IPS-NIHi11 (cell line): ENCODE measurements at places on chromosomes 2 and 18.

DNA sequence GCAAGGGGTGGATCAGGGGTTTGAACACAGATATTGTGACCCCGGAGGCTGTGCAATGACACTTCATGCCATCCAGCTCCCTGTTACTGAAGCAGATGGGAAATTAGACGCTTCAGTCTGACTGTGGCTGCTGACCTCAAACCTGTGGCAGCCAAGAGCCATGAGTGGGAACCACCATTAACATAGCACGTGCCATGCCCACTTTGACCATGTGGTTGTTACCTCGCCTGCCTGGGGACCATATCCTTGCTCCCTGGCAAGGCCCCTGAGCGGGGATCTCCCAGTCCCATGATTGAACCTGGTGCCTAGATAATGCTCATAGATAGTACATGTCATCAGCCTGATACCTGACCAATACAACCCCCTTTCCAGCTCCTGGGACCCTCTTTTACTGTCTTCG lies 68.9 kb downstream of the CYP26B1 start:
- DNase-seq, result no peak

GRCh38 chr2:44087714-44088092 lies 81.0 kb upstream of the PPM1B start:
- no peak for DNase-seq

DNA sequence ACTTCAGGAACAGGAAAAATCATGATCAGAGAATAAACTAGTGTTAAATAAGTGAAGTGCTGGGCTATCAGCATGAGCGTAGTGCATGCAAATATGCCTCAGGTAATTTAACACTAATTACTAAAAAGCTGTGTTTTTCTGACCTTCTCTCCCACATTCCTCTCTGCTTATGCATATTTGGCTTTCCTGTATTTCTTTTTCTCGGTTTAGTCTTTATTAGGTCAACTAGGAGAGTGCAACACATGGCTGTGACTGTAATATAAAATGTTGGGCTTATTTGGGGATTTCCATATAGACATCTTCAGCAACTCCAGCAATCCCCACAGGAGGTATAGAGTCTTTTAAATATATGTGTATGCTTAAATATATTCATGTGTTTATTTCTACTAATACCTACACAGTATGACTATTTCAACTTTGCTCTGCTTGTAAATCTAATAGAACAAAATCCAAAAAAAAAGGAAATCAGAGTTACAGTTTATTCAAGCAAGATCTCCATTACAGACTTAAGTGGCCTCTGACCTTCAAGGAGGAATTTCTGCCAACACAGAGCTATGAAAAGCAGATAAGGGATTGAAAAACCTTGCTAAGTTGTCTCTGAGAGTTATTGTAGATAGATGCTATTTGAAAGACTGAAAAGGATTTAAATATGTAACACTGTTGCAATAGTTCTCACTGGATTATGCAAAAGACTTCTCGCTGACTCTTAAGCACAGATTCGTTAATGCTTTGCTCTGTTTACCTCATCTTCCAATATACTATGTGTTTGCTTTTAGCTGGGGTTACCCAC lies 359.5 kb upstream of the RGPD4 start:
- no peak for DNase-seq

DNA sequence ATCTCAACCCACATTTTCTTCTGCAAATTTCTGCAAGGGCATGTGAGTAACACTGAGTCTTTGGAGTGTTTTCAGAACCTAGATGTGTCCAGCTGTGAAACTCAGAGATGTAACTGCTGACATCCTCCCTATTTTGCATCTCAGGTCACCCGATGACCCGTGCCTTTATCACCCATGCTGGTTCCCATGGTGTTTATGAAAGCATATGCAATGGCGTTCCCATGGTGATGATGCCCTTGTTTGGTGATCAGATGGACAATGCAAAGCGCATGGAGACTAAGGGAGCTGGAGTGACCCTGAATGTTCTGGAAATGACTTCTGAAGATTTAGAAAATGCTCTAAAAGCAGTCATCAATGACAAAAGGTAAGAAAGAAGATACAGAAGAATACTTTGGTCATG lies 8.0 kb downstream of the UGT1A1 start:
- peak; percentile 33 for DNase-seq

- no peak for DNase-seq
Measured at GRCh38 chr18:54871231-54871630, 43.0 kb downstream of the RAB27B start.

GRCh38 chr18:260547-260946 lies 7.3 kb downstream of the THOC1 start:
- DNase-seq, result no peak

GRCh38 chr2:213002383-213002782 lies 149.0 kb downstream of the IKZF2 start:
- DNase-seq, result no peak

GRCh38 chr2:11661891-11662435 lies 8.0 kb downstream of the NTSR2 start:
- DNase-seq, result no peak

GRCh38 chr2:165214093-165214492 lies 10.2 kb upstream of the SCN3A start:
- DNase-seq, result no peak

- no peak for DNase-seq
Measured at GRCh38 chr2:166104773-166105172, 23.0 kb downstream of the SCN1A start.

GRCh38 chr18:56383349-56383748 lies 255.0 kb downstream of the TXNL1 start:
- no peak for DNase-seq

- DNase-seq, result no peak
Measured at GRCh38 chr18:35460736-35461161, 37.0 kb downstream of the INO80C start.

GRCh38 chr2:6927186-6927585 lies 10.0 kb downstream of the RNF144A start:
- no peak for DNase-seq
